Left ventricle myocardium inferior (tissue), 1 donor: ENCODE measurements at places on chromosomes 12 and 14.

DNA sequence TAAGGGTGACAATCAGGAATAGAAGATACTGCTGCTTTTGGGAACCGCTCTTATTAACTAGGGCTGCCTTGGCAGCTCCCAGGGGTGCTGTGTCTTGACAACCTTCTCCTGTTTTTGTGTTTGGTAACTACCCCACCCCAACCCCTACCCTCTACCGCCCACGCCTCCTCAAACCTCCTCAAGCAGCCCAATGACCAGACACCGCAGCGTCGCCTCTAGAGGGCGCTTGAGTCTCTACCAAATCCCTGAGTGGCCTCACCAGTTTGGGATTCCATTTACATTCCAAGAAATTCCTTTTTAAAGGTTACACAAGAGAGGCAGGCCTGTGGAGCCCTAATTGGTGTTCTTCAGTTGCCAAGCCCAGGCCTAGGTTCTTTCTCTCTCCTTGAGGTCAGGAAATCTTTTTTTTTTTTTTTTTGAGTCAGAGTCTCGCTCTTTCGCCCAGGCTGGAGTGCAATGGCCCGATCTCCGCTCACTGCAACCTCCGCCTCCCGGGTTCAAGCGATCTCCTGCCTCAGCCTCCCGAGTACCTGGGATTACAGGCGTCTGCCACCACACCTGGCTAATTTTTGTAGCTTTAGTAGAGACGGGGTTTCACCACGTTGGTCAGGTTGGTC is 72.4 kb upstream of the USP44 start:
- DNase-seq: peak; percentile 66

- no peak for DNase-seq
Measured at GRCh38 chr14:29906256-29906870, 21.3 kb downstream of the PRKD1 start.

GRCh38 chr14:104700747-104701217 is 11.4 kb downstream of the INF2 start:
- no peak for DNase-seq

DNA sequence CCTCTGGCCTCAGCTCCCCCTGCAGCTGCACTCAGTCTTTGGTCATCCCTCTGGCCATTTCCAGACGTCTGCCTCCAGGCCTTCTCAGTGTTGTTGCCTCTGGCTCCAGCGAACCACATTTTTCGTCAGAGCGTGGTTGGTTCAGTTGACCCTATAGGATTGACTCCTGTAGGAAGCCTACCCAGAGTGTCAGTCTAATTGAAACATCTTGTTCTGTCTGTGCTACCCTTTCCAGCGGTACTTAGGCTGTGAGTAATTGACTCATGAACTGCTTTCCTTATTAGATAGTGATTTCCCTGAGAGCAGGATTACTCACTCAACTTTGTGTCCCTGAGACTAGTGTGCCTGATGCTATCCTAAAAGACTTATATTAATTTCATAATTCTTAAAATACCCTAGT is 373.2 kb downstream of the ATP23 start:
- no peak for DNase-seq

DNA sequence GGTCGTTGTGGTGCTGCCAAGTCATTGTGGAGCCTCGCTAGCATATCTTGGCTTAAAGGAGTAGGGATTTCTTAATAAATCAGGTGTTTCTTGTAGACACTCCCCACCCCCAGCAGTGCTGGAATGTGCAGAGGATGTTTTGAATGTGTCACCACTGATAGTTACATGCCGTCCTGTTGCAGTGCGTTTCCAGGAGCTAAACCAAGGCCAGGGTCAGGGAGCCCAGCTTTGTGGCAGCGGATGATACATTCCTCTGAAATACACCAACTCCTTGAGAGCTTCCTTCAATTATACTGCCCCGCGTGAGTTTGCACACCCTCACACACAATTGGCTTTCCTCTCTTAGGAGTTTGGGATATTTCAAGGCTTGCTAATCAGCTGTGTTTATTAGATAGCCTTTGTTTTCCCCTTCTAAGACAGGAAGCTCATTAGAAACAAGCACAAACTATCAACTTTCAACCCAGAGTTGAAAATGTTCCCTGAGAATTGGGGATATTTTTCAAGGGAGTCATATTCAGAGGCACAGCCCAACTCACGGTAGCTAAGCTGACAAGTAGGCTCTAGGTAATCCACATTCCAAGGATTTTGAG is 154.9 kb downstream of the C12orf75 start:
- DNase-seq: peak; percentile 46

DNA sequence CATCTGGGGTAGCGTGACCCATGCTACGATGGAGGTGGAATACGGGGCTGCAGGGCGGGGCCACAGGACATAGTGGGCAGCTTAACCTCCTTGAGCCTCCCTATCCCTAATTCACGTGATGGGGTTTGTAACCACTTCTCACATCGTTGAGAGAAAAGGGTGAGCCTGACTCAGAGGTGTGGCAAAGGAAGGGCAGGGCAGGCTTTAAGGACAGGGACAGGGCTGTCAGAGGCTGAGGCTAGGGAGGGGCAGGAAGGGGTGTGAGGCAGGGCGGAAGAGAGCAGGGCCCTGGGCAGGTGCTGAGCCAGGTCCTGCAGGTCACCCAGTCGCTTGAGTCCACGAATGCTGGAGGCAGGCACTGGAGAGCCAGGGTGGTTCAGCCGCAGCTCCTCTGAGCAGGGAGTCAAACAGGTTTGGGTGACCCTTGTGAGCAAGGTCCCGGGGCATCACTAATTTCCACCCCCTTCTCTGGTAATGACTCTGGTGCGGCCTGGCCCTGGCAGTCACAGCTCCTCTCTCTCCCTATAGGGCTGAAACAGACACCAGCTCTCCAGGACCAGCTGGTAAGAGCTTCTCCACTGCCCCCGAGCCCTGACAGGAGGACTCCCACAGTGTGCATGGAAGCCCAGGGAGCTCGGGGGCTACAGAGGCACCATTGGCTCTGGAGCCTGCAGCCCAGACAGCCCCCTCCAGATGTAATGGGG is 7.5 kb upstream of the AQP2 start:
- DNase-seq: no peak
